ENCODE measurements at places on chromosomes 1 and 21.

GRCh38 chr1:44655609-44656008, 18.7 kb downstream of the TMEM53 start:
- no peak for DNase-seq

GRCh38 chr1:64019818-64020217, 183.6 kb upstream of the UBE2U start:
- DNase-seq, result no peak

DNA sequence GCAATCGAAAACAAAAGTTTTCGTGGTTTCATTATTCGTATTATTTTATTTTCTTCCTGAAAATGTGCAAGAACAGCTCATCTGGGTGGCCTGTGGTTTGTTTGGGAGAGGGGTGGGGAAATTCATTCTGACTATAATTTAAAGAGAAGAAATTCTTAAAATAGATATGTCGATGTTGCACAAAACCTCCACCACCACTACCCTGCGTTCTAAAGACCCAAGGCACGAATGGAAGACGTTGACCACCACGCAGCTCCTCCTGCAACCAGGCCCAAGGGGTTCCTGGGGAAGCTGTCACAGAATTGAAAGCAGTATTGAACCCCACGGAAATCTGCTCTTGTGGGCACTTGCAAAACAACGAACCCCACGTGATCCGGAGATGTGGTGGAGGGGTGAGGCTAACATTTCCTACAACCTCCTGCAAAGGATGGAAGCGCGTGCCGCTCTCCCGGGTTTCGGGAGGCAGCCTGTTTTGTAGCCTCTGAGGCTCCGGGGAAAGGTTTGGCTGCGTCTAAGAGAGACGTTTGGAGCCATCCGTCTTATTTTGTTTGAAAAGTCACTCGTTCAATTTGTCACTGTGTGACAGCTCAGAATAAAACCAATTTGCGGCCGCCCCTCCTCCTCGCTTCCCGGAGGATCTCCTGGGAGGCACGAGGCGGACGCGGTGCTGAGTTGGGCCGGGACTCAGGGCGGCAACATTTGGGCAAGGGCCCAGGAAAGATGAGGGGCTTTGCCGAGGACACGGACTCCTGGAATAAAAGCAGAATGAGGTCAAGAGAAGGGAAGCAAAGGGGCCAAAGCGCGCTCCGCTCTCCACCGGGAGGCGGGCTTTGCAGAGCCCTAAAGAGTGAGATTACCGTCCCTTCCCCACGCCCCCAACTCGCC, 810 bp upstream of the HLX start:
- DNase-seq, result no peak

GRCh38 chr21:45306832-45307571, 19.3 kb upstream of the POFUT2 start:
- DNase-seq, result no peak

- DNase-seq, result no peak
Measured at GRCh38 chr1:162191396-162192305, 122.2 kb downstream of the NOS1AP start.

DNA sequence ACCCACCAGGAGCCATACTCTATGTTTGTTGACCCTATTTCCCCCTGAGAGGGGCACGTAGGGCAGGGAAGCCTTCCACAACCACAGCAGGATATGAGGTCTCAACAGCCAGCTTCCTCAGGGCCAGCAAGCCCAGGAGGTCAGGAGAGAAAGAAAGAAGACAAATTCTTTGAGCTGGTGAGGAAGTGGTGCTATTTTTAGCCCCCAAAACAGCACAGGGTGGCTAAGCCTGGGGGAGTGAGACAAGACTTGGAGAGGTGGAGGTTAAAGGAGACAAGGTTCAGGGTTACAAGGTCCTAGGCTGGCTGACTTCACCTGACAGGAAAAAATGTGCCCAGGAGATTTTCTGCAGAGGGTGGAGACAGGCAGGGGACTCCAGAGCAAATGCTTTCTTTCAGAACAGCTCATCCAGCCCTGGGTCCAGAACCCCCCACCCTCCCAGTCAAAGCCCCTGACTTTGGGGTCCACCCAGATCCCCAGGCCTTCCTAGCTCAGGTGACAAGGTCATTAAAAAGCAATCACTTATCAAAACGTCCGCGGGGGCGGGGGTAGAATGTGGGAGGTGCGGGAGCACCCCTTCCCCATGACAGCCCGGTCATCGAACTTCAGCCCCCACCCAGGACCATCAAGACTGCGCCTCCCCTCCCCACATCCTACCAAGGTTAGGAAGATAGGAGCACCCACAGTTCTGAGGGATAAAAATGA, 1.3 kb downstream of the SV2A start:
- DNase-seq, result no peak

- DNase-seq, result no peak
Measured at GRCh38 chr1:153944005-153944826, 2.3 kb downstream of the DENND4B start.

DNA sequence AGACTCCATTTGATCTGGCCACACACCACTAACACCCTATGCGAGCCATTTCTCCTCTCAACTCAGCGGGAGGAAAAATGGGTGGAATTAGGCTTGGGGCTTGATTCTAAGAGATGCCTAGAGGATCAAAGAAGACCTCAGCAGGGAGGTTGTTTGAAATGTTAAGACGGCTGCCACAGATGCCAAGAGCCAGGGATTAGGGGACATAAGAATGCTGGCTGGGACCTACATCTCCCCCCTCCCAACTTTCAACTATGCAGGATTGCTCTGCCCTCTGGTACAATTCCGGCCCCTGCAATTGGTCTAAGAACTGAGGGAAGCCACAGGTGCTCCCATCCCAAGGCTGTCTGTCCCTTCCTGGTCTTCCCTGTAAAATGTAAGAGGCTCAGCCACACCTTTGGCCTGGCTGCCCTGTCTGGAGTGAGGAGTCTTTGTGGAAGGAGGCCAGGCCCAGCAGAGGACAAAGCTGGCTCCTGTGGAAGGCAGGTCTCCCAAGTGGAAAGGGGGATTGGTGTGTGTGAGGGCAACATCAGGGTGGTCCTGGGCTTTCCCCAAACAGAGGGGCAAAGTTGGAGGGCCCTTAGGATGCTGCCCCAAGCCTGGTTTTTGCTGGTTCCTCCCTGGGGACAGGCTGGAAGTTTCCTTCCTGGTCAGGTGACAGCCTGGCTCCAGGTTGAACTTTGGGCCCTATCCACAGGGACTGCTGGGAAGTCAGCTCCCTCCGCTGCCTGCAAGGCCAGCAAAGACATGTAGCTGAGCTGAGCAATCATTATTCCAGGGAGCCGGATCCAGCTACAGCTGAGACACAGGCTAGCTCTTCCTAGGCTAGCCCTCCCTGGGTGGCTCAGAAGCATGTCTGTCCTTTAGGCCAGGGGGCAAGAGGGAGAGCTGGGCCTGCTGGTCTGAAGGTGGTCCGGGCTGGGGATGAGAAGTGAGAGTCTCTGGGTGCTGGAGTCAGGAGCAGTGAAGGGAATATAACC, 34.5 kb upstream of the SYNC start:
- no peak for DNase-seq

GRCh38 chr1:6425658-6426057, 1.1 kb downstream of the ESPN start:
- DNase-seq, result no peak

- DNase-seq, result no peak
Measured at GRCh38 chr1:61050541-61051442, 31.6 kb upstream of the NFIA start.

- DNase-seq, result no peak
Measured at GRCh38 chr1:109488201-109488600, 4.5 kb downstream of the ATXN7L2 start.

GRCh38 chr1:12556957-12557935, 60.8 kb downstream of the DHRS3 start:
- no peak for DNase-seq

DNA sequence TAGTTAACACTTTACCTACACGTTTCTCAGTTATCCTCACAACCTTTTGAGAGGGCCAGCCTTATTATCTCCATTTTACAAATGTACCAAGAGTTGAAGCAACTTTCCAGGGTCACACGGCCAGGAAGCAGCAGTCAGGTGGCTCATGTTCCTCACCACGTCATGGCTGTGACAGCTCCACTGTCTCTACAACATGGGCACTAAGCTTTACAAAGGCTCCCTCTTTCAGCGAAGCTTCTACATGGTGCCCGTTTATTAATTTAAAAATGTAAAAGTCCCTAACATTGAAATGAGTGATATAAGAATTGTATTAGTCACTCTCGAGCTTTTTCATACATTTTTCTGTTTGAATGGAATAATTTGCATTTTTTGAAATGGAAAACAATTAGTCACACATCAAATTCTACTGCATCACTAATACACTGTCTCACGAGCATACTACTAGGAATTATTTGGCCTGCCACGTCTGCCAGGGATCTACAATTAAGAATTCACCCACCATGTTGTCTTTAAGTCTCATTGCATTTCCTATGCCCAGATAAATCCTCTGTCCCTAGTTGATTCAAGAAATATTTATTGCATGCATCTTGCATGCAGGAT, 28.4 kb upstream of the LIN9 start:
- DNase-seq, result no peak

- DNase-seq, result no peak
Measured at GRCh38 chr1:209505044-209505443, 78.5 kb upstream of the CAMK1G start.

All from stimulated activated CD4-positive, alpha-beta T cell treated with anti-CD3 and anti-CD28 coated beads, Interleukin-2, amount 100 ng/mL, for 4 hours (primary cell).